ENCODE measurements at places on chromosomes 12 and 14.

GRCh38 chr14:45705940-45706534, 453.0 kb upstream of the MIS18BP1 start:
- DNase-seq, result no peak

GRCh38 chr14:52023518-52023917, 34.2 kb downstream of the RTRAF start:
- DNase-seq, result peak; percentile 86

- DNase-seq, result no peak
Measured at GRCh38 chr12:130796985-130797686, 41.9 kb downstream of the STX2 start.

- DNase-seq, result no peak
Measured at GRCh38 chr12:66713984-66714383, 35.1 kb upstream of the GRIP1 start.

- DNase-seq, result no peak
Measured at GRCh38 chr14:36346052-36346451, 25.6 kb upstream of the MBIP start.

DNA sequence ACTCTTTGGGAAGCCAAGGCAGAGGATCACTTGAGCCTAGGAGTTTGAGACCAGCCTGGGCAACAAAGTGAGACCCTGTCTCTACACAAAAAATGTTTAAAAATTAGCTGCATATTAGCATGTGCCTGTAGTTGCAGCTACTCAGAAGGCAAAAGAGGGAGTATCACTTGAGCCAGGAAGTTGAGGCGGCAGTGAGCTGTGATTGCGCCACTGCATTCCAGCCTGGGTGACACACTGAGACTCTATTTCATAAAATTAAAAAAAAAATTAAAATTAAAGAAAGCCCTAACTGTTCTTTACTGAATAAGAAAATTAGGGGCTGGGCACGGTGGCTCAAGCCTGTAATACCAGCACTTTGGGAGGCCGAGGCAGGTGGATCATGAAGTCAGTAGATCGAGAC, 27.0 kb downstream of the SENP1 start:
- DNase-seq, result peak; percentile 67

- DNase-seq, result no peak
Measured at GRCh38 chr12:79162147-79162772, 297.7 kb downstream of the SYT1 start.

DNA sequence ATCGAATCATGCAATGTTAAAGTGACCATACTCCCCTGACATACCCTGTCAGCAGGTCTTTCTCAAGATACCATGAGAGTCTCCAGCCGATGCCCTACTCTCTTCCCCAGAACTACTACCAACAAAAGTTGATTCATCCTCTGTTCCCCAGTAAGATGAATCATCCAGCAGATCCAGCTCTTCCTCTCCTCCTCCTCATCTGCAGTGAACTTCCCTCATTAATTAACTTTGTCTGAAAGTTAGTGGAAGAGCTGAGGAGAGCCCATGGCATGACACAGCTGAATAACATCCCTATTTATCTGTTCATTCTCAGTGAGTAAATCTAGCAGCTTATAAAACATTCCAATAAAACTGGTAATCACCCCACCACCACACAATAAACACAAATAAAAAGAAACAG, 213.4 kb downstream of the EGLN3 start:
- DNase-seq, result peak; percentile 82

DNA sequence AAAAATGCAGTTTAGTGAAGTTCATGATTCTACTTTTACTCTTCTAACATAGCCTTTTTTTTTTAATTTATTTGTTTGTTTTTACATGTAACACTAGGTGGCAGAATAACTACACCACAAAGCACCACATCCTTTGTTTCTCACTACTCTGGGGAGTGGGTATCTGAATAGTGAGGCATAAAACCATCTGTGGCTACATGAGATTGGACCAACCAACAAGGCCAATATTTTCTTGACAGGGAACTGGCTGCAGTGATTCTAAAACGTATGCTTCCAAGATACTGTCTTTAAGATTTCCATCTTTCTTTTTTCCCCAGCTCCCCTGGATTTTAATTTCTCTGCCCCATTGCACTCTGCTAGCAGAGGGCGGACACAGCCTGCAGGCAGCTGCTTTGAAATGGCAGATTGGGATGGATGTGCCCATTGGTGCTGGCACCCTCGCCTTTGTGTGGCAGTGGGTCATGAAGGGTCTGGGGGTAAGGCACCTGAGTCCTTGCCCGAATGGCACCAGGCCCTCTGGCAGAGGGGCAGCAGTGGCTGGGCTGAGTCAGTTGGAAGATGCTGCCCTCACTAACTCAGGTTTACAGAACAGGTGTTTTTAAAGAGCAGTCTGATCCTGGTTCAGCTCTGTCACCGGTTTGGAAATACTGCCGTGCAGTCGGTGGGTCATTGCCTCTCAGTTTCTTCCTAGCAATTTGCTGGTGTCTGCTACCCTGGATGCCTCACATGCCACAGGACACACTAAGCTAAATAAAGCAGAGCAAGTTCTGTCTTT, 429.1 kb downstream of the RAD51B start:
- DNase-seq, result peak; percentile 78

GRCh38 chr14:68592948-68593556, 199.8 kb downstream of the ZFP36L1 start:
- no peak for DNase-seq

- DNase-seq, result peak; percentile 91
Measured at GRCh38 chr12:105418229-105418628, 87.7 kb downstream of the C12orf75 start.

GRCh38 chr14:102971836-102972606, 49.6 kb downstream of the AMN start:
- DNase-seq, result no peak

DNA sequence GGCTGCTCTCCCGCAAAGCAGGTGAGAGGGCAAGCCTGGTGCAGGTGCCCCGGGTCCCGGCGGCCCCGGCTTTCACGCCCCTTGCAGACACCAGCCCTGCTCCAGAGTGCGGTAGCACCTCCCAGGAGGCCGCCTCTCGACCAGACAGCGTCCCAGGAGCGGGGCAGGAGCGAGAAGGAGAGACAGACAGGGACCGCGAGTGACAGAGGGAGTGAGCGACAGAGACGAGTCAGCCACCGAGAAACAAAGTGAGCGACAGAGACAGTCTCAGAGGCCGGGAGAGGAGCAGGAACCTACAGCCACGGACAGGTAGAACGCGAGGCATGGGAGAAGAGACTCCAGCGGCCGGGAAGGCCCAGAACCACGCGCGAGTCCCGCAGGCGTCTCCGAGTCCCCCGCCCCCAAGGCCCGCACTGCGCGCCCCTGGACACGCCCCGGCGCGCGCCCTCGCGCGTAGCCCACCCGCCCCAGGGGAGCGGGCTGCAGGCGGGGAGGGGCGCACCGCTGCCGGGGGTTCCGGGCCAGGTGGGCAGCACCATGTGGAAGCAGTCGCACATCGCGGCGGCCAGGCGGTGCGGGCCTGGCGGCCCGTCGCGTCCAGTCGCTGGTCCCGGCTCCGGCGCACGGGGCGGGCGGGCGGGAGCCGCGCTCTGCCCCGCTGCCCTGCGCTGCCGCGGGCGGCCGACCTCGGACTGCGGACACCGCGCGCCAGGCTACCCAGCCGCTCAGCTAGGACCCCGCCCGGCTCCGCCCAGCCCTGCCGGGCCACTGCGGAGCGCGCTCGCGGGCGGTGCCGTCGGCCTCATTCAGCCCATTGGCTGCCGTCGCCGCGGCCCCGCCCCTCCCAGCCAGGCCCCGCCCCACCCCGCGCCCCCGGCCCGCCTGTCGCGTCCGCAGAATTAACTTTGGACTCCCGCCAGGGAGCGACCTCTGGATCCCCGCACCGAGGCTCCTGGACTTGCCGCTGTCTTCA, at the start of gene AHNAK2:
AHNAK2 (minus strand) TSS at position 694 of the 973 bp plus-strand sequence; CDS start at position 557, 137 bp downstream.
- peak; percentile 82 for DNase-seq

DNA sequence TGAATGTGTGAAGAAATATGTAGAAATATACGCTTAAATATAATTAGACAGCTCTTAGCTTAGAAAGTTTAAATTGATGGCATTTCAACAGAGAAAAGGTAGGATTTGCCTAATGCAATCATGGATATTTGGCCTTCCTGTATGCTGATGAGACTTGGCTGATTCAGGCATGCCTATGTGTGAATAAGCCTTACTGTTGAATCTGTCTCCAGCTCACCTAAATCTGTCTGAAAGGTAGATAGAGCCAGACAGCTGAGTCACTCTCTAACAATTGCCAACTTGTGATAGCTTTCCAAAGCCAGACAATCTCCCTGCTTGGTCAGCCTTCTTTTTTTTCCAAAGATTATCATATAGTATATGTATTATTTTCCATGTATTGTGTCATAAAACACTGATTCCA, 92.8 kb upstream of the FLRT2 start:
- DNase-seq, result peak; percentile 29

GRCh38 chr12:47698055-47698454, 7.8 kb downstream of the RPAP3 start:
- DNase-seq, result no peak

GRCh38 chr12:4569261-4569660, 7.3 kb downstream of the DYRK4 start:
- no peak for DNase-seq

DNA sequence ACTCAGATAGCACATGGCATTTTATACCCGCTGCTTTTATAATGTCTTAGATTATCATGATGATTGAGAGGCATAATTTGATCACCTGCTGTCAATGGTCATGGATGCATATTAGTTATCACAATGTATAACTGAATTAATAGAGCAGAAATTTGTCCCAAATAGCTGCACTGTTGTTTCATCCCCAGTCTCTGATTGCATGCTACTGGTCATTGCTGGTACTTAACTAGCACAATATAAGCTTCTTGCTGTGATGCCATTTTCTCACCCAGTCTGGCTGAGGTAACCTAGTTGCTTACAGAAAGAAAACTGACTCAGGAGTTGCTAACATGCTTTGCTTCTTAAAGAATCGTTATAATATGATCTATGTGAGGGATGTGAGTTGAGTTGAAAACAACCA, 76.8 kb upstream of the PLEKHA5 start:
- no peak for DNase-seq

DNA sequence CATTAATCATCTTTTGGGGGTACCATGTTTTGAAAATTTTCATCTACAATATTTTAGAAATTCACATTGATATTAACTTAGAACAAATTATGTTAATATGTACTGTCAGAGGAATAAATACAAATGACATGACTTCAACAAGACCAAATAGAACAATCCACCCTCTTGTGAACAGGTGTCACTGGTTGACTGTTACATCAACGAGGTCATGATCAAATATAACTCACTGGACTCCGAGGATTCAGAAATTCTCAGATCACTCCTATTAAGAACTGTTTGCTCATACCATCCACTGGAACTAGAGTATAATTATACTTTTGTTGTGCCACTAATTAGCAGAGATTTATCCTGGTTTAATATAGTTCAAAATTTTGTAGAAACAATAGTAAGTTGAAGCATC, 318.8 kb downstream of the PRKD1 start:
- DNase-seq, result no peak

DNA sequence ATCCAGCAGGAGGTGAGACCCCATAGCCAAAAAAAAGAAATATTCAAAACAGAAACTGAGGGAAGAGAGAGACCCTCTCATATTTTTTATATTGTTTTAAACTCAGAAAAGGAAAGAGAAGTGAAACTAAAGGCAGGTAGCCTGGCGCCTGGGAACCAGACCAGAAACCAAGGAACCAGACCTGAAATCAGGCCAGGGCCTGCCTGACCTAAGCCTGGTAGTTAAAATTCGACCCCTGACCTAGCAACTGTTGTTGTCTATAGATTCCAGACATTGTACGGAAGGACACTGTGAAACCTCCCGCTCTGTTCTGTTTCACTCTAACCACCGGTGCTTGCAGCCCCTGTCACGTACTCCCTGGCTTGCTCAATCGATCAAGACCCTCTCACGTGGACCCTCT, 38.5 kb upstream of the CD163 start:
- no peak for DNase-seq

GRCh38 chr12:88921890-88922532, 341.7 kb upstream of the KITLG start:
- no peak for DNase-seq

GRCh38 chr12:118064608-118065007, 3.6 kb upstream of the WSB2 start:
- DNase-seq, result no peak

- DNase-seq, result no peak
Measured at GRCh38 chr12:129681830-129682229, 222.0 kb downstream of the TMEM132D start.

- no peak for DNase-seq
Measured at GRCh38 chr14:79570648-79571047, 640.7 kb downstream of the DIO2 start.

- no peak for DNase-seq
Measured at GRCh38 chr14:76236172-76237130, 84.7 kb downstream of the GPATCH2L start.

- no peak for DNase-seq
Measured at GRCh38 chr14:69750495-69750894, 16.4 kb upstream of the SRSF5 start.

Data from foreskin fibroblast (primary cell).